Placental pericyte (primary cell): ENCODE measurements at places on chromosomes 7 and 10. TPM values are rescaled to one million over a fixed set of nuclear protein-coding genes. Genes with fewer than 3 reads are reported as not detected.

Gene COBL
- total RNA-seq, result not detected in 2 replicates

Gene TRIM50
- total RNA-seq, result not detected in 2 replicates

Gene MYH16
- total RNA-seq, result 0.43 TPM in 1 of 2 replicates, not detected in the other

Gene TES
- 92.1 and 139 TPM in 2 replicates for total RNA-seq
